Activated T-cell treated with anti-CD3 and anti-CD28 coated beads for 24 hours (primary cell): ENCODE measurements at places on chromosomes 1 and 21.
A peak's percentile ranks its signal among the peaks of the same experiment; 100 is the strongest.

GRCh38 chr1:145824499-145824842 lies 471 bp downstream of the POLR3C start:
- no peak for DNase-seq

DNA sequence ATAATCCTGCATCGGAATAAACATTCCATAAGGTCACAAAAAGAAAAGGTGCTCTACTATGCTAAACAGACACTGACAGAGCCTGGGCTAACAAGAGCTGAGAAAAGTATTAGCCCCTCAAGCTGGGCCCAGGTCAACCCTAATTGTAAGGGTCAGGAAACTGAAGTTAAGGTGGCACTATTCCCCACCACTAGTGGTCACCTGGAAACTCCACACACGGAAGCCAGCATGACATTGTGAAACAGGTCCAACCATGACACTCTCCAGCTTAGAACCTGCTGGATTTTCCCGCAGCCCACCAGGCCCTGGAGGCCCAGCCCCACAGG lies 1.2 kb downstream of the PTTG1IP start:
- DNase-seq = no peak

GRCh38 chr1:161936786-161937185 lies 86.9 kb downstream of the OLFML2B start:
- no peak for DNase-seq

GRCh38 chr1:213268221-213268620 lies 217.2 kb downstream of the RPS6KC1 start:
- no peak for DNase-seq

GRCh38 chr1:4599521-4599920 lies 54.9 kb upstream of the AJAP1 start:
- no peak for DNase-seq

DNA sequence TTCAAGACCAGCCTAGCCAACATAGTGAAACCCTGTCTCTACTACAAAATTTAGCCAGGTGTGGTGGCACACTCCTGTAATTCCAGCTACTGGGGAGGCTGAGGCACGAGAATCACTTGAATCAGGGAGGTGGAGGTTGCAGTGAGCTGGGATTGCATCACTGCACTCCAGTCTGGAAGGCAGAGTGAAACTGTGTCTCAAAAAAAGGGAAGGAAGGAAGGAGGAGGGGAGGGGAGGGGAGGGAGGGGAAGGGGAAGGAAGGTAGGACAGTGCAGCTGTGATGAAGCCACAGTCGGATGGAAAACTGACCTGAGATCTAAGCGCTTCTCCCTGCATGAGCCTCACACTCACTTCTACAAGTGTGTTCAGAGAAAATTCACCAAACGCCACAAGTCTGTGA lies 22.0 kb upstream of the FHAD1 start:
- DNase-seq = no peak

- DNase-seq = no peak
Measured at GRCh38 chr1:110084227-110085078, 14.0 kb upstream of the ALX3 start.

DNA sequence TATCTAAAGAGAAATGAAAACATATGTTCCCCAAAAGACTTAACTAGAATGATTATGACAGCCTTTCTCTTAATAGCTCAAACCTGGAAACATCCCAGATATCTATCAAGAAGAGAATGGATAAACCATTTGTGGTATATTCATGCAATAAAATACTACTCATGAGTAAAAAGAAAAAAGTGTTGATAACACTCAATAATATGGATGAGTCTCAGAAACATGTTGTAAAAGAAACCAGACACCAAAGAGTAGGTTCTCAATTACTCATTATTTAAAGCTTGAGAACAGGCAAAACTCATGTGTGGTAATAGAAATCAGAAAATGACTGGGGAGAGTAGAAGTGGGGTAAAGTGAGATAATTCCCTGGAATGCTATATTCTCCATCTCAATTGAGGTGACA lies 154.1 kb downstream of the PHTF1 start:
- no peak for DNase-seq

GRCh38 chr1:19123837-19124236 lies 86.2 kb downstream of the UBR4 start:
- DNase-seq = peak; percentile 4

DNA sequence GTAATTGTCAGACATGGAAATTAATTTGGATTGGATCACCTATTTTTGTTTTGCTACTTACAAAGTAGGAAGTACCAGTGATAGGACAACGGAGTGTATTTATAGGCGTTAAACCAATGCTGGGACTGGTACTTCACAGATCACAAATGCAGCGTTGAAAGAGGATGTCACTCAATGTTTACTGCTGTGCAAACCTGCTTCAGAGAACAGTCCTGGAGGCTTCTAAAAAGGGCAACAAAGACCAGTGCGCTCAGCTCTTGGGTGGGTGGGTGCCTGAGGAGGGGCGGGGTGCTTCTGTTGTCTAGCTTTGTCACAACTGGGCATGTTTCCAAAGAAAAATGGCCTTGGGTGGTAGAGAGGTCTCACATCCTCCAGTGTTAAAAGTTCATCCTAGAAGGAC lies 2.1 kb downstream of the C1orf21 start:
- DNase-seq = no peak

GRCh38 chr1:9894115-9894514 lies 16.0 kb downstream of the CTNNBIP1 start:
- no peak for DNase-seq

GRCh38 chr1:100523038-100523652 lies 14.8 kb upstream of the GPR88 start:
- no peak for DNase-seq

- DNase-seq = no peak
Measured at GRCh38 chr1:231279081-231279480, 38.1 kb downstream of the GNPAT start.

GRCh38 chr1:160647329-160647720 lies 481 bp upstream of the SLAMF1 start:
- no peak for DNase-seq

DNA sequence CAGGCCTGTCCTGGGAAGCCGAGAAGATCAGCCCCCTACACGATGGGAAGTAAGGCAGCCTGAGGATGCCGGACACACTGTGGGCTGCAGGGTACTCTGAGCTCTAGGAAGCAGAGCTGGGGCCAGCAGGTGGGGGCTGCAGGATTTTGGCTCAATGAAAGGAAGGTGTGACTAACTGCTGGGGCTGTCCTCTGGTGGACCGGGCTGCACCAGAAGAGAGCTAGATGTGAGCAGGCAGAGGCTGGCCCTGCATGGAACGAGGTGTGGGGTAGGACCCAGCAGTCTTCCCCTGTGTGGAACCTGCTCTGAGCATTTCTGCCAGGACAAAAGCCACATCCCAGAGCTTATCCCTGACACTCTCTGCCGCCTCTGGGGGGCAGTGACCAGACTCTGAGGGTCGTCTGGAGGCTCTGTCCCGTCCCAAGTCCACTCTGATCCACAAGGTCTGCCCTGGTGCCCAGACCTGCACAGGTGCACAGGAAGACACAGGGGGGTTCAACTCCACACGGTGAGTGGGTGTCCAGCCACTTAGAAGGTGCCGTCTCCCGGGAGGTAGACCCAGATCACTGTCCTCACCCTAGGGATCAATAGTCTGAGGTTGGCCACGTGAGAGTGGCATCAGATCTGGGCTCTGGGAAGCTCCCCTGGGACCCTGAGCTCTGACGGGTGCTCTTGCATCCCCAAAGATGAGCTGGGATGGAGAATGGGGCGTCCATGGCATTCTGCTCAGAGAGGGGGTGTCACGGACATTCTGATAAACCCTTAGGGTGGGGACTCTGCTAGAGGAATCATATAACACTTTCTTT lies 187.6 kb upstream of the VAMP3 start:
- DNase-seq = no peak

- peak; percentile 7 for DNase-seq
Measured at GRCh38 chr1:66503841-66504470, 30.0 kb upstream of the SGIP1 start.

DNA sequence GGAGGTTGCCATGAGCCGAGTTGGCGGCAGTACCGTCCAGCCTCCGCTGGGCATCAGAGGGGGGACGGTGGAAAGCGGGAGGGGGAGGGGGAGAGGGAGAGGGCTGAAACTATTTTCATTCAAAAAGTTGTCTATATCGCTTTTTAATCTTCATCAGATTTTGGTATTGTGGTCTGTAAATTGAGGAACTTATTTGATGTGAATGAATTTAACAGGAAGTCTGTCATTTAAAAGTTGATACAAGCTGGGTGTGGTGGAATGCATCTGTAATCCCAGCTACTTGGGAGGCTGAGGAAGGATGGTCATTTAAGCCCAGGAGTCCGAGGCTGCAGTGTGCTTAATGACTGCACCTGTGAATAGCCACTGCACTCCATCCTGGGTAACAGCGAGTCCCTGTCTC lies 3.0 kb upstream of the EPHX4 start:
- DNase-seq = no peak

GRCh38 chr1:29772584-29773100 lies 536.3 kb downstream of the PTPRU start:
- no peak for DNase-seq

GRCh38 chr1:156775799-156776198 lies 8.5 kb downstream of the PRCC start:
- DNase-seq = no peak

DNA sequence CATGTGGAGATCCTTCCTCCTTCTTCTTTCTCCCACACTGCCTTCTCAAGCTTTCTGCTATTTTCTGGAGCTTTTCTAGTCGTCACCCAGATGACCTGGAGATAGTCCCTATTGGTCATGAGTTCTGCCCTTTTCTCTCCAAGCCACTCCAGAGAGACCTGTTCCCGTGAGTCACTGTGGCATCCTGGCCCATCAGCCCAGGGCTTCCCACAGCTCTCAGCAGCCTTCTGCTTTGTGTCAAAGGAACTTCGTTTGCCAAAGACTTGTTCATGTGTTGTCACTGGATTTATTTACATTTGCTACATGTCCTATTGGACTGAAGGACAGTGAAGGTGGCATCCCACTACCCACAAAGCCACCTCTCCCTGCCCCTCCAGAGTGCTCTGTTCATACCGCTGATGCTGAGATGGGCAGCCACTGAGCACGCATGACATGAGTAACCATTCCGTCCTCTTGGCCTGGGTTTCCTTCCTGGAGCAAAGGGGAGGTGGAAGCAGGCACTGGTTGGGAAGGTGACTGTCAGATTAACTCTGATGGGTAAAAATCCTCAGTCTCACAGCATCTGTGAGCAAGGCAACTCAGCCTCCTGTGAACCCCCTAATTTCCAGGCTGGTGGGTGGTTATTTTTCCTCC lies 119.2 kb downstream of the EDEM3 start:
- DNase-seq = no peak

DNA sequence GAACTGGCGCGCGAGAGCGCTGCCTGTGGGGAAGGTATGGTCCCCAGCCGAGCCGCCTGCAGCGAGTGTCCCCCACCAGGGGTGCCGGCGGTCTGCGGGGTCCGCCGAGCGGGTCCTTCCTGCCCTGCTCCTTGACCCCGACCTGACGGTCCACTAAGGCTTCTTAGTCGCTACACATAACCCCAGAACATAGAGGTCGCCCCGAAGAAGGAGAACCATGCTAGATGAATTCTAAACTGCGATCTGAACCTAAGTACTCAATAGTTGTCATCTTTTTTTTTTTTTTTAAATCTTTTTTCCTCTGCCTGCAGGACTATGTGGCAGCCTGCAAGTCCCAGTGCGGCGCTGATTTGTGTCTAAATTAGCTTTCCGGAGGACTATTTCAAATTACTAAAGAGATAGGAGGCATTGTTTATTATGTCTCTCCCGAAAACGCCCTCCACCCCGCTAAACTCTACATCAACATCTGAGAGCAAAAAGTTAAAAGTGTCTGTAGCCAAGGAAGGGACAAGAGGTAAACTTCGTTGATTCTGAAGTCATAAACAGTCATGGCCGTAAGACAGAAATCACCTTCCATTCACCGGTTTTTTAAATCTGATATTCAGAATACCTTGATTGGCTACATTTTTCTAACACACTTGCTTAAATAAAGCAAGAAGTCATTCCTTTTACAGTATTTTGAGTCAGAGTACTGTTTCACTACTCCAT lies 476 bp downstream of the AXDND1 start:
- no peak for DNase-seq

DNA sequence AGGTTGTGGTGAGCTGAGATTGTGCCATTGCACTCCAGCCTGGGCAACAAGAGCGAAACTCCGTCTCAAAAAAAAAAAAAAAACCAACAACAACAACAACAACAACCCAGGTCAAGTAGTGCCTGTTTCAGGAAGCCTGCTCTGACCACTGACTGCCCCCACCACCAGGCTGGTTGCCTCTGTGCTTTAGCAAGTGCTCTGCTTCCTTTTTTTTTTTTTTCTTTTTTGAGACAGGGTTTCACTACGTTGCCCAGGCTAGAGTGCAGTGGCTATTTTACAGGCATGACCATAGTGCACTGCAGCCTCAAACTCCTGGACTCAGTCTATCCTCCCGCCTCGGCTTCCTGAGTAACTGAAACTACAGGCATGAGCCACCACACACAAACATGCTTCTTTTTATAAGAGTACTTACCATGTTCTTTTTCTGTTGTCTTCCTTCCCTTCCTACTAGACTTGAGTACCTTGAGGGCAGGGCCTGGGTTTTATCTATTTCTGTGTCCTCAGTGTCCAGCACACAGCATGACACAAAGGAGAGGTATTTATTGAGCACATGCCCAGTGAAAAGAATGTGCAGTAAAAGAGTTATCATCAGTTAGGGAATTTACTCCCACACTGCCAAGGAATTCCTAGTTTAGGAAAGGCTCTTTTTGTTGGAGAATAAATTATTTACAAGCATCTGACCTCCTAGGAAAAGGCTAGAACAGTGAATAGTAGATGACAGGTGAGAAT lies 9.9 kb upstream of the COA7 start:
- no peak for DNase-seq

DNA sequence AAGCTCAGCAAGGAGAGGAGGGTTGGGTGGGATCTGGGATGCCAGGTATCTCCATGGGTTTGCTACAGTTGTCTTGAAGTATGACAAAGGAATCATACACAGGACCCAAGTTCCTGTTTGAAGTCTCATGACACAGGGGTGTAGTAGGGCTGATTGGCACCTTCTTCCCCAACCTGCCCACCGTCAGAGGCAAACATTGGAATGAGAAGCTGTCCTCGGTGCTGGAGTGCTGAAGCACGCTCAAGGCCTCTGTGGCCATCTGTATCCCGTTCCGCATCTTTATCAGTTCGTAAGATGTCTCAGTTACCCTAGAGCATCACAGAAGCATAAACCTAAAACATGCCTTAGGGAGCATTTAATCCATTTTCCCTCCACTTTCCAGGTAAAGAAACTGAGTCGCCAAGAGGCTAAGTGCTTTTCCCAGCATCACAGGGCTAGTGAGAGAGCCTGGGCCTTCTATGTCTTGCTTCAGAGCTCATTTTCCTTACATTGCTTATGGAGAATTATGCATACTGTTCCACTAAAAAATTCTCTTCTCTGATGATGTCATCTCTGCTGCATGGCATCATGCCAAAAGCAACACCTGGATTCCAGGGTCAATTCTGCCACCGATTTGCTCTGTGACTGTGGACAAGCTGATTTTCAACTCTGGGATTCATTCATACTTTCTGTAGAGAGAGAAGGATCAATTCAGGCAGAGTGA lies 34.2 kb downstream of the VWA5B1 start:
- DNase-seq = no peak

GRCh38 chr1:50853325-50853724 lies 106.7 kb downstream of the FAF1 start:
- no peak for DNase-seq

- DNase-seq = peak; percentile 48
Measured at GRCh38 chr1:41626616-41627375, 142.3 kb upstream of the EDN2 start.

GRCh38 chr1:175900171-175900570 lies 156.8 kb upstream of the TNR start:
- DNase-seq = no peak
